Stimulated activated naive CD8-positive, alpha-beta T cell treated with anti-CD3 and anti-CD28 coated beads, Interleukin-15, Interleukin-2, amounts not matched to agents 100 U/mL and 50 U/mL, for 24 hours (primary cell): ENCODE measurements at places on chromosomes 2 and 18.

DNA sequence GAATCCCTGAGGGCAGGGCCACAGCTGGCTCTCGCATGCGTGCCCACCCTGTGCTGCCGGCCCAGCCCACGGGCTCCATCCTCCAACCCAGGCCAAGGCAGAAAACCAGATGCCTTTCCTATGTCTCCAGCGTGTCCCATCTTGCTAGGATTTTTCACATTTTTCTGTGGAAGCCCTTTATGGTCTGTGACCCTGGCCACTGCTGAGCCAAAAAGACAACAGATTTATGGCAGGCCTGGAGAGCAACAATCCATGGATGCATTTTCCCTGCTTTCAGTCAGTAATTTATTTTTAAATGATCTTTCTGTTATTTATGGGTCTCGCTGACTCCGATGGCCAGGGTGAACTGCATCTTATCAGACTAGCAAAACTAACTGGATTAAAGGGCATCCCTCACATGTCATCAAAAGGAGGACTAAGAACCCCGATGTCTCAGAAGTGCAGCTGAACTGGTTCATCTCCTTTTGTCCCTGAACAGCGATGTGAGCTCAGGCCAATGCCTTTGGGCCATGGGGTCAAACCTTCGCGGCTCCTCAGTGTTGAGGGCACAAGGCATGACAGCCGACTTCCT lies 346.0 kb downstream of the CYRIA start:
- DNase-seq, result no peak

GRCh38 chr2:216107760-216108159 lies 1.4 kb upstream of the XRCC5 start:
- no peak for DNase-seq

GRCh38 chr18:63284827-63285733 lies 34.5 kb downstream of the BCL2 start:
- DNase-seq, result no peak

- no peak for DNase-seq
These were observed 103.5 kb downstream of the NYAP2 start for GRCh38 chr2:225502971-225503370.
